Naive B cell (primary cell): ENCODE measurements at places on chromosomes 12 and 14. TPM values are rescaled to one million over a fixed set of nuclear protein-coding genes. Genes with fewer than 3 reads are reported as not detected.

RNASE3 gene
- not detected for polyA plus RNA-seq

DNA sequence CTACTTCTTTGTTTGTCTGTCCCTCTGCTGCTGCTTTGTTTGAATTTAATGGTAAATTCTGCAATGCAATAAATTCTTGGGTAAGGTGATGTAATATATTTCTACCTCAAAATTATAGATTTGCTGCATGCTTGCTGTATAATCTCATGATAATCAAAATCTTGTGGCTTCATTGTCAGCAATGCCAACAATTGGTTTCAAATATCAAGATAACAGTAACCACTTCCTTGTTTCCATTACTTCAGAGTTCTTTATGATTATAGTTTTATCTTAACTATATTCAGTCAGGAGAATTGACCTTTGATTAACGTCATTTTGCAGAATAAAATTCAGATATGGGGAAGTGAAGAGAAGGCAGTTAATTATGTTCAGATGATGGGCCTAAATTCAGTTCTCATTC, 30.2 kb upstream of the RNU6-8 start:
- no peaks in the 10 kb centered on the region for H3K36me3 ChIP-seq
- H3K27me3 ChIP-seq, result no peaks in the 10 kb centered on the region
- H3K4me1 ChIP-seq, result no peaks in the 10 kb centered on the region
- no peak for DNase-seq

PHLDA1 gene
- 0.30 TPM for polyA plus RNA-seq

DNA sequence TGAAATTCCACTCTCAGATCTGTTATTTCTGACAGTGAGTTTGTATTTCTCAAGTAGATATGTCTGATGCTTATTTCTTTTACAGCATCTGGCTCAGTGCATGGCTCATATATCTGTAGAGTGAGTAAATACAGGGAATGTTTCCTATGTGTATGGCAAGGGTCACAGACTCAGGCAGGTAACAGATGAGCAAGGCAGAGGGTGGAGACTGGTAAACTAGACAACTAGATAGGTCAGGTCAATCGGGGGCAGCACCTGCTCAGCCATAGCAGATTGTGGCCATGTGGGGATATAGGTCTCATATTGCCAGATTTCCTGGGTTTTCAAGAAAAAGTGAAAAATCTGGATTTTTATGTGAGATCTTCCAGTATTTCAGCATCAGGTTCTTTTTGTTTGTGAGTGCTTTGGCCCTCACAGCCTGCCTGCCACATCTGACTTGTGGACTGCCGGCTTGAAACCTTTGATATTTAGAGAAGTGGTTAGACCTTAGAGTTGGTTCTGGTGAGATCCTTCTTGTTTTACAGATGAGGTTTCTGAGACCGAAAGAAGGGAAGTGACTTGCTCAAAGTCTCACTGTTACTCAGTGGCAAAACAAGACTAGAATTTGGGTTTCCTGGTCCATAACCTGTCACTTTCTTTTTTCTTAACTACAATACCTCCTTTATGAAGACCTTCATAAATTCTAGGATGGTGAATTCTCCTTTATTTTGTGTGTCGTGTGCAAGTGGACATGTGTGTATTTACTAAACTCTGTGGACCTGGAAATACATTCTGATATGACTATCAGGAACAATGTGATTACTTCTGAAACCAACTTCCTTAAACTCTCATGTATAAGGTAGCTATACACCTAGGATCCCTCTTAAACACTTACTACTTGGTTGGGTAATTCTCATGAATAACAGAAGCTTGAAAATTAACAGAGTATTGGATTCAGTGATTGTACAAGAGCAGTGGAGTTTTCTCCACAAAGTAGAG, 34.4 kb downstream of the PROX2 start:
- H3K4me1 ChIP-seq, result peaks cover 41% of the 10 kb centered on the region
- DNase-seq, result peak; percentile 54
- no peaks in the 10 kb centered on the region for H3K36me3 ChIP-seq
- no peaks in the 10 kb centered on the region for H3K27me3 ChIP-seq
- peak overlapping the region; percentile 19 for H3K4me3 ChIP-seq
- peak overlapping the region; percentile 89 for H3K27ac ChIP-seq
